ENCODE measurements at places on chromosomes 2 and 18.

- no peak for DNase-seq
Measured at GRCh38 chr2:233353101-233353768, 1.1 kb upstream of the DGKD start.

- DNase-seq: no peak
Measured at GRCh38 chr18:70411876-70412435, 123.1 kb downstream of the SOCS6 start.

DNA sequence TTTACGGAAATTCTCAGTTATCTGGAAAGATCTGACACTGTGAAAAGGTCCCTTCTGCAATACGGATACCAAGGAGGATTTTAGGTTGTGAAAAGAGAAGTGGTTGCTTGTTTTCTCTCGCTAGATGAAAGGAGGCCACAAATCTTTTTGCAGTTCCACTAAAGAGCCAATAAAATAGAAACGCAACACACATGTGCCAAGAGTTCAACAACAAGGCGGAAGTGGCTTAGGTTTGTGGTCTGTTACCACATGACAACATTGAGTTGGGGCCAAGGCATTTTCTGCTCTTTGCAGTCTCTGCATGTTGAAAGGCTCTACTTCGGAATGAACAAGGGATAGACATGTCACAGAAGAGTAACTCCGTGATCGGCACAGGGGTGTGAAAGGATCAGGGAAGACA is 115.7 kb upstream of the OSR1 start:
- peak; percentile 10 for DNase-seq

DNA sequence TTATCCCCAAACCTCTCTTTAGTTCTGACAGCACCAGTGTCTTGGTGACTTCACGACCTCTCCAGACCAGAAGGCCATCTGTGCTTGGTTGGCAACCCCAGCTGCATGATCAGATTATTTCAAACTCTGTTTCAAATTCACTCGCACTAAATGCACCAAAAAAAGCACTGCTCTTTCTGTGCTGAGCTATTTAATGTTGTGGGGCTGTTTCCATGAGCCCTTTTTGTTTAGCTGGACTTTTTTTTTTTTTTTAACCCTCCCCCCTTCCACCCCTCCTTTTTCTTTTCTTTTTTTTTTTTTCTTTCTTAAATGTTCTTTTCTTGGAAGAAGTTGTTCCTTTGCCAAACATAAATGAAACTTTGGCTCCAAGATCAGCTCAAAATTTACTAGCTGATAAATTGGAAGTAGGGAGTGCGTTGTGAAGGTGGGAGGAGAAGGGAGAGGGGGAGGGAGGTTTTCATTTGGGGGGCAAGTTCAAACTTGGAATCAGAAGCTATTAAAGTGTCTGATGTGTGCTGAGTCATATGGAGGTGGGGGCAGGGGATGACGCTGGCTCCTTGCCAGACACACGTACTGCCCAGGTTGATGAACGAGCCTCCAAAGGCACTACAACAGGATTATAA is 543.0 kb upstream of the TNP1 start:
- no peak for DNase-seq

DNA sequence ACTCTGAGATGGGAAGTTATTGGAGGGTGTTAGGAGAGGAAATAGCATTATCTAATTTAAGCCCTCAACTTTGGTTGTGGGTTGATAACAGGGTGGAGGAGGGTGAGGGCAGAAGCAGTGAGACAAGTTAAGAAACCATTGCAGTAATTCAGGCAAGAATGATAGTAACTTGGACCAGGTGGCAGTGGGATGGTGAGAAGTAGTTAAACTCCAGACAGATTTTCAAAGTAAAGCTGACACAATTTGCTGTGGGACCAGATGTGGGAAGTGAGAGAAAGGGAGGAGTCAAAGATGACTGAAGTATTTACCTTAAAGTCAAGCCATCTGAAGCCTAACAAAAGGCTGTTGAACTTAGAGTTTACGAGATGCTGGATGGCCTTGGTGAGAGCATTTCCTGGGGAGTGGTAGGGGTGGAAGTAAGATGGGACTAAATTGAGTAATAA is 163.2 kb upstream of the KLF7 start:
- DNase-seq: no peak

DNA sequence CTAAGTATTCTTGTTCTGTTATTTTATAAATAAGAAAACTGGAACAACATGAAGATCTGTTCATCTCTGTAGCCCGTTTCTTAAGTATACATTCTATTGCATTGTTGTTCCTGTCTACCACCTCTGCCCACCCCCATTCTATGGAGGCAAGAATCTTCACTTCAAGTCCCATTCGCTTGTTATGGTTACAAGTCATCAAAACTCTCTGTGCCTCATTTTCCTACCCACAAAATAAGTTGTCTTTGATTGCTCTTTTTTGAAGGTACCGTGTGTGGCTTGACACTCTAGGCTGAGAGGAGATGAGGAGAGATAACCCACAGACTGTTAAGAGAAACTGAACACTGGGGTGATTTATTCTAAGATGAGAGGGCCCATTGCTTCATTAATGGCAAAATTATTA is 2.9 kb upstream of the EVA1A start:
- DNase-seq: no peak

GRCh38 chr2:110861616-110862260 is 129.4 kb downstream of the ACOXL start:
- no peak for DNase-seq

DNA sequence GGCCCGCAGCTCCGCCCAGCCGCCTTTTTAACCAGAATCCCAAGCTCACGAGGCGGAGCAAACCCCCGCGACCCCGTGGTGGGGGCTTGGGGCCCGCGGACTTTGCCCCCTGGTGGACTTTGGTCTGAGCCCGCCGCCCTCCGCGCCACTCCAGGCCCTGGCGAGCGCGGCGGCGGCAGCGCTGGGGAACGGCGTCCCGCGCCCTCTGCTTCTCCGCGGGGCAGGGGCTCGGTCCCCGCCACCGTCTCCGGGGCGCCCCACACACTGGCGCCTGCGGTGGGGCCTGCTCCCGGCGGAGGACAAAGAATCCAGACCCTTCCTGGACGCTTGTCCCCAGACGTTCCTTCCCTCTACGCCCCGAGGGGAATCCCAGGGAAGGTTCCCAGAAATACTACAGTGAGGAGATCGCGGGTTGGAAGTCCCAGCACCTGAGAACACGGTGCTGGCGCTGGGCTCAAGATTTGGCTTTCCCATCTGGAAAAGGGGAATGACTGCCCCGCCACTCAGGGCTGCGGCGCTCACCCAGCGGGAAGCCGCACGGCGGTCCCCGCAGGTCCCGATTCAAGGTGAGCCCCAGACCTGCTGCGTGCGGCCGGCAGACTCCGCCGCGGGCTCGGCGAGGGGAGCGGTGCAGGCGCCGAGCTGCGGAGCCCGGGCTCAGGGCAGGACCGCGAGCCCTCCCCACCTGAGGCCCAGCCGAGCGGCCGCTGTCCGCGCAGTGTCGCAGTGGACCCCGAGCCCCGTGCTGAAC is at the start of gene HAAO:
HAAO (minus strand) TSS at position 1 of the 751 bp plus-strand sequence. CDS start 47 bp downstream, outside the sequence.
- no peak for DNase-seq

DNA sequence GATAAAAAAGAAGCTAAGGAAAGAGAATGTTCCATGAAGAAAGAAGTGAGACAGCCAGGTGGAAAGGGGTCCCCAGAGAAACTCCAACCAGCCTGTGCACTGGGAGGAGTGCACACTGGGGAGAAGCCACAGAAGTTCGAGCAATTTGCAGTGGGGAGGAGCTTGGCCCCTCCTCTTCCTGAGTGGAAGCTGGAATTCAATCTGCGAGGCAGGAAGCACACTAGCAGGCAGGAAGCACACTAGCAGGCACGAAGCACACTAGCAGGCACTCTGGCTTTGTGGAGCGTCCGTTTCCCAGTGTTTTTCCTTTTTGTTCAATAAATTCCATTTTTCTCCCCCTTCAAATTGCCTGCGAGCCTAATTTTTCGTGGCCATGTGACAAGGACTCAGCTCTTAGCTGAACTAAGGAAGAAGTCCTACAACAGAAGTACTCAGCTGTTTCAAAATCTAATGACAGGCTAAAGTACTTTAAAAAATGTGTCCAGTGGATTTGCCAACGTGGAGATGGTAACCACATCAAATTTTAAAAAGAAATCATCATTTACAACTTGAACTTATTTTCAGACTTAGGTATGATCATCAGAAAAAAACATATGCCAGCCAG is 21.4 kb upstream of the SPIRE1 start:
- DNase-seq: no peak

- no peak for DNase-seq
Measured at GRCh38 chr2:210873631-210874030, 317.2 kb downstream of the CPS1 start.

DNA sequence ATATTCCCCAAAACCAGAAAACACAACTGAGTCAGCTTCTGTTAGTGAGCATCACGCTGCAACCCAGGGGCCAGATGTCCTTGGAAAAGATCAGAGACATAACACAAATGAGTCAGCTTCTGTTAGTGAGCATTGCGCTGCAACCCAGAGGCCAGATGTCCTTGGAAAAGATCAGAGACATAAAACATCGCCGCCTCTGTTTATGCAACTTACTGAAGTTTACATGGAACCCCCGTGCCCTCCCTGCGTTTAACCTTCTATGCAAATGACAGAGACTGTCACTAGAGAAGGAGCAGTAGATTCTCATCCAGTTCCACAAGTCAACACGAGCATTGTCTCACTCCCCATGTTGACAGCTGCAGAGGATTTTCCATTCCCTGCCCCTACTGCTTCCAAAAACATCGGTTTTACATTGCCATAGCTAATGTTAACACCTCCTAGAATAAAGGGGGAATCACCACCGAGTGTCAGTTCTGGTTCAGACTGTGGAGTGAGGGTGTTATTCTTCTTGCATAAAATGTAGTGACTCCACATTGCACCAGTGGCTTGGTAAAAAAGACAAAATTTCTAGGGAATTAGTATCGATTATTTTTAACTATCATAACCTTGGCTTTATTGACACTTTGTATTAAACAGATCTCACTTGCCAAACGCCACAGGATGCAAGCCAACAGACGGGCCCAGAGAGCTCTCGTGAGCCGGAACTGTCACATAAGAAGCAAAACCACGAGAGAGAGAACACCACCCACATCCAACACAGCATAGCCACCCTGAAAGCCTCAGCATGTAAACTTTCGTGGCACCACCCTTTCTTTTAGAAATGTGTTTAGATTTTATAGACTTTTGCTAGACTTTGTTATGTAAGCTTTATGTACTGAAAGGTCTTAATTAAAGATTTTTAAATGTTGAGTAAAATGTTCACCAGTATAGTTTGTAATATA is 87.7 kb downstream of the SH3YL1 start:
- no peak for DNase-seq

GRCh38 chr18:74142252-74142651 is 5.4 kb downstream of the FBXO15 start:
- no peak for DNase-seq

- DNase-seq: no peak
Measured at GRCh38 chr2:14828223-14828622, 195.7 kb downstream of the LRATD1 start.

DNA sequence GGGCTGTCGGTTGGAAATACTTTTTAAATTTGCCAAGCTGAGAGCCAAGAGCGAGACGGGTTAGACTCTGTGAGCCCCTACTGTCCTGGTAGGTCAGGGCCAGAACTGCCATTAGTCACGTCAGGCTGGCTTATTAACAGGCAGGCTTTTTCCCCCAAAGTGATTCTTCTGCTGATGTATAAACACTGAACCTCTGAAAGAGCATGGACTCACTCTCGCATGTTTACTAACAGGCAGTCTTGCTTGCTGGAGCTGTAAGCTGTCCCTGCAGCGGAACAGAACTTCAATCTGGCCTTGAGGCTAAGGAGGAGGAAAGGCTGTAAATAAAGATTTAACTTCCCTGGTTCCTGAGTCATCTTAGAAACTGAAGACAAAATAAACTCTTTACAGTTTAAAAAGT is 288.4 kb downstream of the PIEZO2 start:
- DNase-seq: no peak

DNA sequence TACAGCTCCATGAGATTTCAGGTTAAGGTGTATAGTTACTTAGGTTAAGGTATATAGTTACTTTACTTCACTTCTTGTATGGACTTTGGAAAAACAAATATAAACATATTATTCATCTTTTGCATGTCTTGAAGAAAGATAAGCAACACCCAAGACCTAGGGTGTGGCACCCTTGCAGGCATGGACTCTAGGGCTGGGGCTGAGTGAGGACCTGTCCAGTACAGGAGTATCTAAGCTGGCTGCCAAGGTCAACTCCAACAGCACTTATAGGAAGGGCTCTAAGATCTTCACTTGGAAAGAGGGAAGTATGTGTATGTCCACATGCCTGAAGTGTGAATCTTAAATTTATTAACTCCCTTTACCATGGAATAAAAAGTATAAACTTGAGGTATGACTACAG is 7.1 kb upstream of the TMEM163 start:
- no peak for DNase-seq

GRCh38 chr2:138390316-138390945 is 111.1 kb upstream of the SPOPL start:
- DNase-seq: no peak

DNA sequence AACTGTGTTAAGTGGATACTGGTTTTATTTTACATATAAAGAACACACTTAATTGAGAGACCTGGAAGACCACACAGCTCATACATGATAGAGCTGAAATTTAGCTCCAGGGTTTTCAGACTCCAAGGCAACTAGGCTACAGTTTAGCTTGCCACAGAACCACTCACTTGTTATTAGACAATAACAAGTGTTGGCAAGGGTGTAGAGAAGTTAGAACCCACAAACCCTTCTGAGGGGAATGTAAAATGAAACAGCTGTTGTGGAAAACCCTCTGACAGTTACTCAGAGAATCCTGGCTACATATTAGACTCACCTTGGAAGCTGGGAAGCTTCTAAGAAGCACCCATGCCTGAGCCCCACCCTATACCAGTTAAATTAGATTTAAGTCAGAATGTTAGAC is 75.3 kb downstream of the MAP3K20 start:
- no peak for DNase-seq

GRCh38 chr18:24346254-24346653 is 51.4 kb downstream of the OSBPL1A start:
- no peak for DNase-seq

DNA sequence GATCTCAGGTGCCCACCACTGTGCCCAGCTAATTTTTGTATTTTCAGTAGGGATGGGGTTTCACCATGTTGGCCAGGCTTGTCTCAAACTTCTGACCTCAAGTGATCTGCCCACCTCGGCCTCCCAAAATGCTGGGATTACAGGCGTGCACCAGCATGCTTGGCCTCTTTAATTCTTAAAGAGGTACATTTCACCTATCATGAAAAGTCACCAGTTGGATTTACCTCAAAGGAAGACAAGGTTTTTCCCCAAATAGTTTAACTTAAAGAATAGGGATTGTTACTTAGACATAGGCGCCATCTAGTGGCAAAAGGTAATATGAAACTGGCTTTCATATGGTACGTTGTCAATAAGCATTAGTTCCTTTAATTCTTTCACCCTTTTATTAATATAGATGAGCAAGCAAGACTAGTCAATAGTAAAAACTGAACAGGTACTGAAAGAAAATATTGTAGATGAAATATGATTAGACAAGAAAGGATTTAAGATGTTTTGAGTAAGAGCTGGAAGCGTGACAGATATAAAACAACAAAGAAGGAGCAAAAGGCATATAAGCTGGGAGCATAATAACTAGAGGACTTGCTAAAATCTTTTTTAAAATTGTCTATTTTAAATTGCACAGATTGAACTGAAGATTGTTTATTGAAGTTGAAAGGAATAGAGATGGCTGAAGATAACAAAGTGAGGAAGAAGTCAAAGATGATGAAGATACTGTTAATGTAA is 35.0 kb upstream of the PSMD14 start:
- no peak for DNase-seq

GRCh38 chr2:85502720-85503119 is 36.2 kb upstream of the MAT2A start:
- no peak for DNase-seq

- DNase-seq: no peak
Measured at GRCh38 chr2:180962727-180963314, 17.6 kb upstream of the UBE2E3 start.

GRCh38 chr2:44570777-44571176 is 209.0 kb downstream of the CAMKMT start:
- no peak for DNase-seq

GRCh38 chr18:32287249-32287648 is 97.4 kb downstream of the MEP1B start:
- no peak for DNase-seq

Data from T47D (cell line).